ENCODE measurements at places on chromosomes 11 and 22. TPM values are rescaled to one million over a fixed set of nuclear protein-coding genes. Genes with fewer than 3 reads are reported as not detected.

SLC39A13 gene
- total RNA-seq = 33.3 TPM

FAM111B gene
- total RNA-seq = 79.8 TPM

ROBO4 gene
- not detected for total RNA-seq

NAALADL1 gene
- 23.4 TPM for total RNA-seq

KRTAP5-10 gene
- not detected for total RNA-seq

LINC01488 gene
- not detected for total RNA-seq

RASGRP2 gene
- 654 TPM for total RNA-seq

RIBC2 gene
- total RNA-seq = 0.59 TPM

IGHMBP2 gene
- total RNA-seq = 23.3 TPM

BTG4 gene
- not detected for total RNA-seq

GSTT2 gene
- not detected for total RNA-seq

FJX1 gene
- total RNA-seq = not detected

FAM227A gene
- 1.0 TPM for total RNA-seq

All from naive thymus-derived CD4-positive, alpha-beta T cell (primary cell).